ENCODE measurements at places on chromosomes 5 and 9. TPM values are rescaled to one million over a fixed set of nuclear protein-coding genes. Genes with fewer than 3 reads are reported as not detected.
A peak's percentile ranks its signal among the peaks of the same experiment; 100 is the strongest.

DNA sequence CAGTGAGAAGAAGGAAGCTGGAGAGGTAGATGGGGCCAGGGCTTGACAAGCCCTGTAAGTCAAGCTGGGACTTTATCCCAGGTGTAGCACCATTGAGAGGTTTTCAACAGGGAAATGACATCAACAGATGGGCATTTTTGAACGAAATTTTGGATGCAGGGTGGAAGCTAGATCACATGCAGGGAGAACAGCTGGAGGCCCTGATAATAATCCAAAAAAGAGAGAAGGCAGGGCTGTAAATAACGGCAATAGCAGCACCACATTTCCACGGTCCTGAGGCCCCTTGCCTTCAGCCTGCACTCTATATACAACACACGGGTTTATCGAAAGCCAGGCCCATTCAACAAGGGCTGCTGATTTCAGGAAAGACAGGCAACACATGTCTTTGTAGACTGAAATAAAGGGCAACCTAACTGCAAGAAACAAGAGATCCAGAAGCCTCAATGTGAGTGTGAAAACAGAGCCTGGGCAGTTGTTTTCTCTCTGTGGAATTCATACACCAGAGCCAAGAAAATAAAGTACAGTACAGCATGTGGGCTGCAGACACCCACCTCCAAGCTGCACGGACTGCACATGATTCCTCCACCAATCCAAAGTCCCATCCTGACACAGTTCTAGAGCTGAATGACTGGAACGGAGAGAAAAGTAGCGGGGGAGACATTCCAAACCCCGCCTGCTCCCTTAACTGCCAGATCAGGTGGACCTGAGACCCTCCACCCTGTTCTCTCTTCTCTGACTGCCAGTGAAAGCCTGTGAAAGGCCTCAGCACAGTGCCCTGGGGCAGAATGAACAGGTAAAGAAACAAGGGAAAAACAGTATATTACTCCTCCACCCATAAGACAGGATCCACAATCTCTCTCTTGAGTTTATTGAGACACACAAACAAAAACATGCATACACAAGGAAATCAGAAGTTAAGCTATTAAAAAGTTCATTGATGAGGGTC lies 36.3 kb downstream of the KLHL3 start:
- DNase-seq, result peak; percentile 37

DNA sequence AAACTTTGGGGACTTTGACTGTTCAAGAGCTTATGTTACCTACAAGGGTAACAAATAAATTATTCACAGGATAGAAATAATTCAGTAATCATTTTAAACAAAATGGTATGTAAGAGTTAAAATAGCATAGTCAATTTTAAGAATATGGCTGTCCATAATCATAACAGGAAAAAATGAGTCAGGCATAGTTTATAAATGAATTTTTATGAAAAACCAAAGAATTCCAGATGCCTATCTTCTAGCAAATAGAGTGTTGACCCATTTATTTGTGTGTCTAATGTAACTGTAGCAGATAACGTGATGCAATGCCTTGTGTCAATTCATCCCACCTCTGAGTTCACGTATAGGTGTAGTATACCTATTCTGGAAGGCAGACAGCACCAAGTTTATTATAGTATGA lies 169.7 kb upstream of the CDH9 start:
- DNase-seq, result no peak

PCDHB7 gene
- 0.44 TPM for total RNA-seq

GRCh38 chr5:21919414-21920022 lies 933.6 kb downstream of the CDH12 start:
- peak; percentile 59 for DNase-seq

FOXD4L3 gene
- total RNA-seq, result not detected

ASPN gene
- not detected for total RNA-seq

CFAP90 gene
- not detected for total RNA-seq

SEMA4D gene
- 2.0 TPM for total RNA-seq
